ENCODE measurements at places on chromosomes 6 and 20. TPM values are rescaled to one million over a fixed set of nuclear protein-coding genes. Genes with fewer than 3 reads are reported as not detected.

DNA sequence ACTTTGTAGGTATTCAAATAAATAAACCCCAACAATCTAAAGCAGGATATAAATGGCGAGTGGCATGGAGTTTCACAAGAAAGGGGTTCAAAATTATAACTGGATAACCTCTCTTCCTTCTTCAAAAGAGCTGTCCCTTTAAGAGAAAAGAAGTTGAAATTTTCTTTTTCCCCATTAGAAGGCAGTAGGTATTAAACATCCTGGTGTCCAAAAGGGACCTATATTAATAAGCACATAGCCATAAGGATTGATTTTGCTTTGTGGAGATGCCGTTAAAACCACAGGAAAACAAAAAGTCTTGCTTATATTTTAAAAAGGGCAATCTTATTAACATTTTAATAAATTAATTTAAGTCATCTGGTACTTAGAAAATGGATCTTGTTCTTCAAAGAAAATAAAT, 76.5 kb downstream of the LYRM4 start:
- DNase-seq = no peak

- DNase-seq = no peak
Observed at GRCh38 chr20:14855171-14855570, 517.8 kb upstream of the FLRT3 start.

DNA sequence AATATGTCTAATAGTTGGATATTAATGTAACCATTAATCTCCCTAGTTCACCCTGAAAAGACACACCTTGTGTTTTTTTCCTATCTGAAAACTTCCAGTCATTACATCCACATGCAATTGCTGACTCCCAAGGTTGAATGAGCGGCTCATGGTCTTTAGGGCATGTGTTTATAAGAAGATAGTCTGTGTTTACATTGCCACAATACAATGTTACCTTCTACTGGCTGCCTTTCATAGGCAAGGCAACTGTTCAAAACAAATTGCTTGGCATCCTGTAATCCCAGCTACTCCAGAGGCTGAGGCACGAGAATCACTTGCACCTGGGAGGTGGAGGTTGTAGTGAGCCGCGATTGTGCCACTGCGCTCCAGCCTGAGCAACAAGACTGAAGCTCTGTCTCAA, 86.8 kb upstream of the SHLD1 start:
- no peak for DNase-seq

GRCh38 chr6:43284991-43285781, 12.9 kb upstream of the SLC22A7 start:
- DNase-seq = no peak

DNA sequence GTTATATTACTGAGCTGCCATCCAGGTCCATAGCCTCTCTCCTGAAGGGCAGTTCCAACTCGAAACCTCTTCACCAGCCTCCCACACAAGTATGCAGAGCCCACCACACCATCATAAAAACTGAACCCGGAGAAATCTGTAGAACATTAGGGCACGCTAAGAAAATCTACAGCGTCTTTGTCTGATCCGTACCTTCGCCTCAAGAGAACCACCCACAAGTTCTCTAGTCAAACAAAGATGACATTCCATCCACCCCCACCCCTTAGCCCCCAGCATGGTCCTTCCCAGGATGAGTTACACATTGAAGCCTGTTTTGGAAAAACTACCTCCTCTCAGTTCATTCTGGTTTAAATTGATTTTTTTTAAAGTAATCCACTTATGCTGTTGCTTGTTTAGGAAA, 219.7 kb downstream of the ZMYND8 start:
- DNase-seq = no peak

DNA sequence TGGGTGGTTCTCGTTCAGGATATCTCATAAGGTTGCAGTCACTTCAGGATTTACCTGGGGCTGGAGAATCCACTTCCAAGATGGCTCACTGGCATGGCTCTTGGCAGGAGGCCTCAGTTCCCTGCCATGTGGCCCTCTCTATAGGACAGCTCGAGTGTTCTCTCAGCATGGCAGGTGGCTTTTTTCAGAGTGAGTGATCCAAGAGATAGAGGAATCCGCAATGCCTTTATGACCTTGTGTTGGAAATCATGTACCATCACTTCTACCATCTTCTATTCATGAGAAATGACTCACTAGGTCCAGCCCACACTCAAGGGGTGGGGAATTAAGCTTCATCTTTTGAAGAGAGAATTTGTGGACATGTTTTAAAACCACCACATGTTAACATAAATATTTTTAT, 37.8 kb downstream of the PPP1R16B start:
- DNase-seq = no peak

GRCh38 chr6:148367411-148368024, 24.9 kb downstream of the SASH1 start:
- no peak for DNase-seq

DNA sequence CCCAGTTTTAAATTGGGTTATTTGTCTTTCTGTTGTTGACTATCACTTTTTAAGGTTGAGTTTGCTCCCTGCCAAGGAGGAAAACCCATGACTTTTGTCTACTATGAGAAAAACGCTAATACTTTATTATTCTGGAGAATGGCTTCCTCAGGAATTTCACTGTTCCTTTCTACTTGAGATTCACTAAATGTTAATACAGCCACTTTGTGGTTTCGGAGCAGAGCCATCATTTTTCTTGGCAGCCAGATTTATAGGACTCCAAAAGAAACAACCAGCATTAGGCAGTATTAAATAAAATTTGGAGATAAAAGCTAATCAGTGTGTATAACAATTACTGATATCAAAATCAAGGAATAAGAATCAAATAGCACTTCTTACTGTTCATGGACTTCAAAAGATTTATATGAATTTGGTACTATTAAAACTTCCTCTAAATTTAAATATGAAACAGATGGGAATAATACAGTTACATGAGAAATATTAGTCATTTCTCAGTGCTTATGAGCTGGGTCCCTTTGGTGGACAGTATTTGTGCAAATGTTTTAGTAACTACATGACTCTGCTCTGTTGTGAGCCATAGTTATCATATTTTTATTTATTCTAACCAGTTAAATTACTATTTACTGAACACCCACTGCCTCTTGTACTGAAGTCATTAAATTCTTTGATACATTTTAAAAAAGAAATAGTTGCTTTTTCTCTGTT, 64.1 kb upstream of the FBXO30 start:
- no peak for DNase-seq

- DNase-seq = no peak
Observed at GRCh38 chr6:141169419-141169818, 963.3 kb upstream of the GJE1 start.

DNA sequence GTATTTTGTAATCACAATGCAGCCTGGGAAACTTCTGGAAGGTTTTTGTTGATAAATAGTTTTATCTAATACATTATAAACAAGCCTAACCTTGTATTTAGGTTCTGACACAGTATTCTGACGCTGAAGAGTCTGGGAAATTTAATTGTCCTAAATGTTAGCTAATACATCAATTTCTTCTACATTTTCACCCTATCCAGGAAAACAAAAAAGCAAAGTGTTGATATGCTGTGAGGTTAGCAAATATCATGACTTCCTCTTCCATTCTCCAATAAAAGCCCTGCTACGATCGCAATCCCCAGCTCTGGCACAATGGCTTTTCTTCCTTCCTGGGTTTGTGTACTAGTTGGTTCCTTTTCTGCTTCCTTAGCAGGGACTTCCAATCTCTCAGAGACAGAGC, at the start of gene C6orf58:
TSS of gene C6orf58 (plus strand) at position 301 of the 400 bp plus-strand sequence. CDS start at position 313, 12 bp downstream.
- DNase-seq = no peak

DNA sequence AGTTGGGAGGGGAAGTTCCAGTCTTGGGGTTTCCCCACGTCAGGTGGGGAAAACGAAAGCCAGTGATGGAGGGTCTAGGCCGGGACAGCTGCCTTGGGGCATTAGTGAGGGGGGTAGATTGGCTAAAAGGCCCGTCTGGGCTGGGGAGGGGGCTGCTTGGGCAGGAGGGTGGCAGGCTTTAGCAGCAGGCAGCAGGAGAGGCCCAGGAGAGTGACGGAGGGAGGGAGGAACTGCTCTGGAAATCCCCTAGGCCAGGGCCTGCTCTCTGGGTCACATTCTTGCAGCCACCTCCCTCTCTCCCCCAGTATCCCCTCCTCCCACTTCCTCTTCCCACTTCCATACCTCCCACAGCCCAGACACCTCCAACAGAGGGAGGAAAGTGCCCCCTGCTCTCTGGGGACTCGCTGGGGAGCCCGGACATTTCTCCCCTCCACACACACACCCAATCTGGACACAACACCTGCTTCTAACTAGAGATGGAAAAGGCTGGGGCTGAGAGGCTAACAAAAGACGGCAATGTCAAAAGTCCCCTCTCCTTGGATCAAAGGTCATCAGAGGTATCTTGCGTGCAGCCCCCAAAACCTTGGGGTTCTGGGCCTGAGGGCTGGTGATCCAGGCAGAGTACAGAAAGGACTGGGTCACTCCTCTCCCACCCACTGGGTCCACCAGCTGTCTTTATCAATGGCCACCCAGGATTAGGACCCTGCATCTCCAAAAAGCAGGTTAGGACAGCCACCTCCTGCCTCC, 1.8 kb downstream of the NFKBIE start:
- DNase-seq = no peak

DNA sequence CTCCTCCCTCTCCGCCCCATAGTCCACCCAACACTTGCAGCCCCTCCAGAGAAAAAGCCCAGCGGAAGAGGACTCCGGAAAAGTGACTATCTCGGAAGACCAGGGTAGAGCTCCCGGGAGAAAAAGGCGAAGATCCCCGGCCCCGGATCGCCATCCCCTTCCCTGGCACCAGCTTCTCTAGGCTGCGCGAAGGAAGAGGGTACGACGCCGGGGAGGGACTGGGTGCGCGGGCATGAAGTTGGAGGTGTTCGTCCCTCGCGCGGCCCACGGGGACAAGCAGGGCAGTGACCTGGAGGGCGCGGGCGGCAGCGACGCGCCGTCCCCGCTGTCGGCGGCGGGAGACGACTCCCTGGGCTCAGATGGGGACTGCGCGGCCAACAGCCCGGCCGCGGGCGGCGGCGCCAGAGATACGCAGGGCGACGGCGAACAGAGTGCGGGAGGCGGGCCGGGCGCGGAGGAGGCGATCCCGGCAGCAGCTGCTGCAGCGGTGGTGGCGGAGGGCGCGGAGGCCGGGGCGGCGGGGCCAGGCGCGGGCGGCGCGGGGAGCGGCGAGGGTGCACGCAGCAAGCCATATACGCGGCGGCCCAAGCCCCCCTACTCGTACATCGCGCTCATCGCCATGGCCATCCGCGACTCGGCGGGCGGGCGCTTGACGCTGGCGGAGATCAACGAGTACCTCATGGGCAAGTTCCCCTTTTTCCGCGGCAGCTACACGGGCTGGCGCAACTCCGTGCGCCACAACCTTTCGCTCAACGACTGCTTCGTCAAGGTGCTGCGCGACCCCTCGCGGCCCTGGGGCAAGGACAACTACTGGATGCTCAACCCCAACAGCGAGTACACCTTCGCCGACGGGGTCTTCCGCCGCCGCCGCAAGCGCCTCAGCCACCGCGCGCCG, 822 bp downstream of the FOXQ1 start:
- no peak for DNase-seq

DNA sequence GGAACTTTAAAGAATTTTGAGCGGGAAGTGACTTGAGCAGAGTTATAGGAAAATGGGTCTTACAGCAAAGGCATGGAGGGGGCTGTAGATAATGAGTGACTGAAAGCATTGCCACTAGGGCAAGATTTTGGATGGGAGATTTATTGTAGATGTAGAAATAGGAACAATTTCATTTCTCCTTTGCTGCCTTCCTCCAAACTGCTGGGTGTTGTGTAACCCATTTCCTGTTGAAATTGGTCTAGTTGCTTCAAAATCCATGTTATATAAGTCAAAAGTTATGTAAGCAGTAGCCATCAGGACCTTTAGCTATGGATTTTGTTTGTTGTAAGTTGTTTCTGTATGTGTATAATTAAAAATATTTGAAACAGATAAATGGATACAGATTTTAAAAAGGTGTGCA, 11.1 kb downstream of the YWHAB start:
- DNase-seq = no peak

DNA sequence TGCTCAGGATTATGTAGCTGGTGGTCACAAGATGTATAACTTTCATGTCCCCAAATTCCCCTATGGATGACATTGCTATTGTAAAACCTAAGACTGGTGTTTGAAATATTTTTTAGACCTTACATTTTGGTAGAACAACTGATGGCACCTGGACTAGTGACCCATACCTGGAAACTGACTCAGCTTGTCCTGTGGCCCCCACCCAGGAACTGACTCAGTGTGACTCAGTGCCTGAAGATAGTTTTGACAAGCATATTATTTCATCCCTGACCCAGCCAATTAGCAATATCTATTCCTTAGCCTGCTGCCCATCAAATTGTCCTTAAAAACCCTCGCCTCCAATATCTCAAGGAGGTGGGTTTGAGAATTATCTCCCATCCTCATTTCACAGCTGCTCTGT, 90.9 kb upstream of the GRIK2 start:
- no peak for DNase-seq

- no peak for DNase-seq
Observed at GRCh38 chr6:38114976-38115625, 295.6 kb downstream of the ZFAND3 start.

DNA sequence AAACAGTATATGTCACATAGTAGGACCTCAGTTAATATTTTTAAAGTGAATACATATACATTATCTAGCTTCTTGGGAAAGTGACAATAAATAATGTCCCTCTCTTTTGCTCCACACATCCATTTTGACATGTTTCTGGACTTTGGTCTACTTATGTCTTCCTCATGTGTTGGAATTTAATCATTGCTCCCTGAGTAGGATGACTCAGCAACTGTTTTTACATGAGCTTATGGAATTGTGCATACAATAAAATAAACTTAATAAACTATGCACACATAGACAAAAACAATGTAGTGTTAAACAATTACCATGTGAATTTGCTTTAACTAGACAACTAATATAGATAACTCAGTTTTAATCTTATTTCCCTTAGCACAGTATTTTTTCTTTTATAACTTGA, 503.8 kb downstream of the TFAP2B start:
- DNase-seq = no peak

DNA sequence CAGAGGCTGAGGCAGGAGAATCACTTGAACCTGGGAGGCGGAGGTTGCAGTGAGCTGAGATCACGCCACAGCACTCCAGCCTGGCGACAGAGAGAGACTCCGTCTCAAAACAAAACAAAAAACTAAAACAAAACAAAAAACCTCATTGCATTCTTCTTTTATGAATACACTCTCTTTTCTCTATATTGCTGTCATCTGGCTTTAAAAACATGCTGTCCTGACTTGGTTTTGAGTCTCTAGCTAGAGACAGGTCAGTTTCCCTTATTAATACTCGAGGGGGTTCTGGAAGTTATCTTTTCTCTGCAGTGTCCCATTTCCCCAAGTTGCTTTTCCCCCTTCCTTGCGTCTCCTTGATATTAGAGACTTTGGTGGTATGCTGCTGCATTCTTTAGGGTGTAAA, 50.9 kb downstream of the RIOK1 start:
- DNase-seq = no peak

ALDH8A1 gene
- 1.2 TPM for total RNA-seq

HIVEP2 gene
- total RNA-seq = 3.5 TPM

F13A1 gene
- total RNA-seq = 0.39 TPM

PTPN1 gene
- 43.8 TPM for total RNA-seq

SEMG1 gene
- total RNA-seq = not detected

TOX2 gene
- total RNA-seq = 3.3 TPM

APCDD1L gene
- total RNA-seq = not detected

GATA5 gene
- not detected for total RNA-seq

DLL1 gene
- 59.8 TPM for total RNA-seq

FAM209B gene
- 0.55 TPM for total RNA-seq

FOXQ1 gene
- not detected for total RNA-seq

AFG1L gene
- total RNA-seq = 8.2 TPM
